Right ventricle myocardium inferior (tissue), 1 donor: ENCODE measurements at places on chromosomes 12 and 14. TPM values are rescaled to one million over a fixed set of nuclear protein-coding genes. Genes with fewer than 3 reads are reported as not detected.

The ATP23 gene
- 8.2 TPM for total RNA-seq

DNA sequence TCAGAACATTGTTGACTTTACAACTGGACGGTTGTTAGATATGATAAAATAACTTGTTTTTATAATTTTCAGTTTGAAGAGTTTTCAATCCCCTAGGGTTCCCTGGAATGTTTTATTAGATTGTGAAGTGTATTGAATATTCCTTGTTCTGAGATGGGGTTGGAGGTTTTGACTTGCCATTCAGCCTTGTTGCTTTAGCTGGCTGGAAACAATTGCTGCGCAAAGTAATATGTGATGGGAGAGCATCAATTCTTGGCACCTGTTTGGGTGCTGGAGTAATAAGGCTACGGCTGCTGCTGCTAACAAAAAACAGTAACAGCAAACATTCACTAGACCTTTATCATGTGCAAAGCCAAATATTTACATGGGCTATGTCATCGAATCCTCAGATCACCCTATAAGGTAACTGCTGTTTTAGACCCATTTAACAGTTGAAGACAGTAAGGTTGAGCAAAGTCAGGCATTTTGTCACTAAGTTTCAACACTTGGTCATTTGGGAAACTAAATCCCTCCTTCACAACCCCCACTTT is 241.0 kb upstream of the TBX3 start:
- no peak for DNase-seq

- no peak for DNase-seq
Observed at GRCh38 chr14:70665448-70666360, 24.0 kb downstream of the TTC9 start.

DNA sequence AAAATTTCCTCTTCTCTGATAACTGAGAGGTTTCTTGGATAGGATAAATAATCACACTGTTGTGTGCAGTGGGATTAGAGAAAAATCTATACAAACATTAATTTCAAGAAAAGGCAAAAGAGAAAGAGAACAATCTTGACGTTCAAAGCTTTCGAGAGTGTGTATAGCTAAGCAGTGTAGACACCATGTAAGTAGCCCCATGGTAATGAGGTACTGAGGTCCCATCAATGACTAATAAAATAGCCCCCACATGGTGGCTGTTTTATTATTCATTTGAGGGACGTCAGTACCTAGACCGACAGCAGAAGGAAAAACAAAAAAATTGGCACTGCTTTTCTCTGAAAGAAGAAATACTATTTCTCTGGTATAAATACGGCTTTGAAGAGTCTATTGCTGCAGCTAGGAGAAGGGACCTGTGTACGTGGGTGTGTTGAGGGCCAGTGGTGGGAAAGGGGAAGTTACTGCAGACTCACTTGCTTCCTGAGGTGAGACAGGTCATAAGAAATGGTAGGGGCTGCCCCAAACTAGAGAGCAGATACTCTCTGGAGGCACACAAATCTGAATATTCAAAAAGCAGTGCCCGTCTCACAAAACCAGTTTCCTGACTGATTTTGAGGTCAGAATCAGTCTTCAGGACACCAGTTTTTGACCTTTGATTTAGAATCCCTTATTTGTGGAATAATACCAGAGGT is 339.8 kb downstream of the EMP1 start:
- DNase-seq, result no peak

- no peak for DNase-seq
Observed at GRCh38 chr12:82593901-82594396, 92.8 kb upstream of the TMTC2 start.

The PMCH gene
- not detected for total RNA-seq

GRCh38 chr14:70149596-70150165 is 39.1 kb downstream of the SLC8A3 start:
- no peak for DNase-seq

The DHRS1 gene
- total RNA-seq, result 8.3 TPM

The KERA gene
- not detected for total RNA-seq

The GALNT16 gene
- 94.9 TPM for total RNA-seq

DNA sequence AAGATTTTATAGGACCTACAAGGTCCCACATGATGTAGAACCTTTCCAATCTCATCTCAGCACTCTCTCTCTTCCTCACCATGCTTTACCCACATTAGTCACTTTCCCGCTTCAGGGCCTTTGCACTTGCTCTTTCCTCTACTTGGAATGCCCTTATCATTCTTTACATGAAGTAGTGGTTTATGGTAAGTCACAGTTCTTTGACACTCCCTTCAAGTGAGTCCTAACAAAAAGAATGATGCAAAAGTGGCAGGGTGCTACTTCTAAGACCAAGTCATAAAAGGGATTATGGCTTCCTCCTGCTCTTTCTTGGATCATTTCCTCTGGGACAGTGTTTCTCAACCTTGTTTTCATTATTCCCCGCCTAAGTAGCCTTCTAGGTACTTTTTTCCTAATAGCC is 13.1 kb downstream of the TMBIM4 start:
- DNase-seq, result no peak

GRCh38 chr12:65808580-65808979 is 15.7 kb upstream of the HMGA2 start:
- no peak for DNase-seq

GRCh38 chr12:77947746-77948145 is 117.1 kb downstream of the NAV3 start:
- DNase-seq, result no peak

- DNase-seq, result no peak
Observed at GRCh38 chr12:47397664-47398281, 308.1 kb downstream of the RPAP3 start.

DNA sequence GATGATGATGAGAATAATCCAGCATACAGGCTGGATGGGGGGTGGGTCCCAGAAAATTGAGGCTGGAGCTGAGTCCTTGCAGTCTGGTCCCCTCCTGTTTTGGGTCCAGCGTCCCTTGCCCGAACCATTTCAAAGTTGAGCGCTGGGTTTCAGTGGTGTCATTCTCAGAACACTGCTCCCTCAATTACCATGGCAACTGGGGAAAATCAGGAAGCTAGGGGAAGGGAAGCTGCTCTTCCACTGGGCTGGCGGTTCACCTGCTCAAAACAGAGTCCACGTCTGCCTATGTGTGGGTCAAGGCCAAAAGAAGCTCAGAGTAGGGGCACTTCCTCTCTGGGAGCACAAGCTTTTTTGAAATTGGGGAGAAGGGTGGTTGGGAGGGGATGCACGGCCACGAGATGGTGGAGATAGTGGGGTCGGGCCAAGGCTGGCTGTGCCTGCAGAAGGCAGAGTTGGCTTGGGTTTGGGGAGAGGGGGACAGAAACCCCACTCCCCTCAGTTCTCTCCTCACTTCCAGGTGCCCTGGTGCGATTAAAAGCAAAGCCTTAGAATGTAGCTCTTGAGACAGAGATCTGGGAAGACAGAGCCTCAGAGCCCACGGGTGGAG is 1.7 kb upstream of the NOS1 start:
- no peak for DNase-seq

- peak; percentile 39 for DNase-seq
Observed at GRCh38 chr12:122985338-122986257, 5.1 kb downstream of the ARL6IP4 start.

GRCh38 chr14:51443195-51444018 is 203.4 kb downstream of the TMX1 start:
- no peak for DNase-seq

DNA sequence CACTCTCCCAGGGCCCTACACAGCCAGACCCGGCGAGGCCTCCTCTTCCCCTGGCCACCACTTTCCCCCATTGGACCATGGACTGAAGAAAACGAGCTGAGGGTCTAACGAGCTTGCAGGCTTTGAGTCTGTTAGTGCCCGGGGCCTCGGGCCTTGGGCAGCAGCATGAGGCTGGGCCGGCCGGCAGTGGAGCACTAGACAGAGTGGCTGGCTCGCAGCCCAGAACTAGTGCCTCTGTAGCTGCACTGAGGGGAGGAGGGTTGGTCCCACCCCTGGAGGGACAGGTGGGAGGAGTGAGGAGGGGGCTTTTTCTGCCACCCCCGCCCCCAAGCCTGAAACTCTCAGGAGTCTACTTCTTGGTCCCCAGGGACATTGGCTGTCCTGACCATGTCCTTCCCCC is 38.7 kb downstream of the SLC6A12 start:
- DNase-seq, result peak; percentile 76

The NGB gene
- total RNA-seq, result not detected

GRCh38 chr12:4141348-4142270 is 132.0 kb upstream of the CCND2 start:
- no peak for DNase-seq

The C12orf54 gene
- total RNA-seq, result not detected

The CLEC2B gene
- total RNA-seq, result 6.8 TPM

GRCh38 chr14:34030864-34031263 is 80.0 kb upstream of the EGLN3 start:
- no peak for DNase-seq

- DNase-seq, result no peak
Observed at GRCh38 chr12:67457136-67457535, 188.0 kb downstream of the CAND1 start.

GRCh38 chr14:24804552-24805212 is 170.7 kb upstream of the GZMB start:
- no peak for DNase-seq

DNA sequence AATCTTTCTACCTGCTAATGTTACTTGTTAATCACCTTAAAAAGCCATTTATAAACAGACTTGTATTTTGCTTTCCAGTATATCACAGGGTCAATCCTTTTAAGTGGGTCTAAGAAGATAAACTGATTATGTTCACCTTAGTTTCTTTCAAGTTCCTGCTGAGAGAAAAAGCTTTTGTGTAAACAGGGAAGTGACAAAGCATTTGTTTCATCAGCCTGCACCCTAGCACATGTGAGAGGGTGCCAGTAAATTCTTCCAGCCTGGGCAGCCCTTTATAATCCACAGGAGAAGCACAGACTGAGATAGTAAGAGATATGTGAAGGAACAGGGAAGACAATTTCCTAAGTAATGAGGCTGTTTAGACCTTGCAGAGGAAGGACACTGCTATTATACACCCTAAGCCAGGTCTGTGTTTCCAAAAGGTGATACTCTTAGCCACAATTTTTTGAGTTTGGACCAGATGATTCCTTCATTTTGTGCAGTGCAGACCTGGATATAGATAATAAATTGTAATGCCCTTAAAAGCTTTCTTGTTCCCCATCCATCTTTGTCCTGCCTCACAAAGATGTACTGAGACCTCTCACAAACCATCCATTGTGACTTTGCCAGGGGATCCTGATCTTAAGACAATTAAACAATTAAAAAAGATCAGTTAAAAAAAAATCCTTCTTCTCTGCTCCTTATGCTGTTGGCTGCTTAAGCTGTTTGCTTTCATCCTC is 150.7 kb downstream of the KTN1 start:
- no peak for DNase-seq

The LMO3 gene
- total RNA-seq, result 3.8 TPM

- no peak for DNase-seq
Observed at GRCh38 chr12:7293670-7294069, 10.2 kb upstream of the ACSM4 start.

DNA sequence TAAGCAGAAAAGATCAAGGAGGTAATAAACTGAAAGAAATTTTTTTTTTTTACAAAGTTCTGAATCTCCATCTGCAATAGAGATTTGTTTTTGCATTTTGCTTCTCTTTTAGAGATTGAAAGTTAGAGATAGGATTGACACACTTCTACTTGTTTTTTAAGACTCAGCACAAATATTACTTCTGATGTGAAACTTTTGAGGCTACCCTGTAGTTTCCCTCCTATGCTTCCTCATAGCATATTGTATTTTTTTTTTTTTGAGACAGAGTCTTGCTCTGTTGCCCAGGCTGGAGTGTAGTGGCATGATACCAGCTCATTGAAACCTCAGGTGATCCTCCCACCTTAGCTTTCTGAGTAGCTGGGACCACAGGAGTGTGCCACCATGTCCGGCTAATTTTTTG is 32.1 kb upstream of the SGPP1 start:
- DNase-seq, result no peak

DNA sequence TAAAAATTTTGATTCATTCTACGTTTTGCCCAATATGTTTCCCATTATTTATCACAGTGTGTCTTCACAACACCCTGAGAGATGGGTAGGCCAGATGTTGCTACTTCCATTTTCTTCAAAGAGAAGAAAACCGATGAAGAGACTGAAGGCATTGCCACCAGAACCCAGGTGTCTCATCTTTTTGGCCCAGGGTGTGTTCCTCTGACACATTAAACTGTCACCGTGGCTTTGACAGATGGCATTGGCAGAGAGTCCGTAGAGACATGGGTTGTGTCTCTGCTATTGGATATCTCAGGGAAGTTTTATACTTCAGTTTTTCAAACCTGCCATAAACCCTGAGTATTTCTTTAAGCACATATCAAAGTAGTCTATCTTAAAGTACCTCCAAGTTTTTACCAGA is 11.3 kb upstream of the NUDT4 start:
- DNase-seq, result no peak

The DBX2 gene
- 0.24 TPM for total RNA-seq

GRCh38 chr12:122846622-122847515 is 11.6 kb downstream of the HIP1R start:
- DNase-seq, result no peak

The TOMM20L gene
- not detected for total RNA-seq

DNA sequence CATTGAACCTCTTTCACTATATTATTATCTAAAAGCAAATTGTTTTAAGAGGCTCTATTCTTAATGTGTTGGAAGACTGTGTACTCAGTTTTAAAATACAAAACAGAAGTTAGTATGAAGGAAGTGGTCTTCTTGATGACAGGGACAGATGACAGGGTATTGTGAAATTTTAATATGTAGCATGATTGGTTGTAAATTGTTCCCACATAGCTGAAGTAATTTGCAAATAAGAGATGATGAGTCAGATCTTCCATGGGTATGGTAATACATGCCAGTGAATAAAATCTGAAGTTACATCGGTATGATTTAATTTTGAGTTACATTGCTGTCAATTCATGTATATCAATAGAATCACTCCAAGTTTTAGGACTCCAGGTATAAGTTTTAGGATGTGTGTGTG is 454.8 kb downstream of the AEBP2 start:
- DNase-seq, result no peak

The SCN8A gene
- total RNA-seq, result 0.24 TPM

DNA sequence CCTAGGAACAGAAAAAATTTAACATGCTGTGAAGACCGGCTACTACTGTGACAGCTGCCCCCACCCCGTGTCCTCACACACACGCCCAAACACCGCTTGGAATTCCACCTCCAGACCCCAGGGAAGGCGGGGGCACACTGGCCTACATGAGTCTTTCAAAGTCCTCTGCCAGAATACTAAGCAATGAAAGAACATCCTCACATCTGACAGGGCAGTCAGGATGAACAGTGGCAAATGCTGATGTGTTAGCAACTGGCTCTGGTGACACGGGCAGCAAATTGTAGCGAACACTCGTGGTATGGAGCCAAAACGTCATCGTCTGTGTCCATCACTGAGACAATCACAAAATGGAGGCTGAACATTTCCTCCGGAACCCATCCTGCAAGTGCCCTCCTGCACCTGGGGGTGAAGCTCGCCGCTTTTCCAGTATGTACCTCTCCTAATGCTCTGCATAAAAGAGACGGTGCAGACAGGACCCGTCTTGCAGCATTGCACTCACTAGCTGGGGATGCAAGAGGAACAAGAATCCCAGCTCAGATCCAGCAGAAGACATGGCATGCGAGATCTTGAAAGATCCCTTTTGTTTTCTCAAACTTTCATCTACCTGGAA is 94.8 kb downstream of the BCL11B start:
- DNase-seq, result no peak

- DNase-seq, result no peak
Observed at GRCh38 chr12:18853570-18854366, 115.8 kb downstream of the CAPZA3 start.
